Left ventricle myocardium inferior (tissue), 1 donor: ENCODE measurements at places on chromosomes 6 and 20. TPM values are rescaled to one million over a fixed set of nuclear protein-coding genes. Genes with fewer than 3 reads are reported as not detected.

DNA sequence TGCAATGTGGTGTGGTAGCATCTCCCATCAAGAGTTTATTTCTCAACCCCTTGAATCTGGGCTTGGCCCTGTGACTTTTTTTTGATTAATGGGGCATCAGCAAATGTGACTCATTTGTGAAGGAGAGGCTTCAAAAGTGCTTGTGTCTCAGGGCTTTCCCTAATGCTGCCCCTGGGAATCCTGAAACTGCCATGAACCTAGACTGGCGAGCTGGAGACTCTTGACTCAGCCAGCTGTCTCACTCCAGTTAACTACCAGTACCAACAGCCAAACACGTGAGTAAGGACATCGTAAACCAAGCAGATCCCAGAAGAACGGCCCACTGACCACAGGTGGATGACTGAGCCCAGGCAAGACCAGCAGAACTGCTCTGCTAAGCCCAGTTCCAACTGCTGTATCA lies 72.8 kb upstream of the ADTRP start:
- H3K4me3 ChIP-seq, result no peak overlapping the region
- H3K4me1 ChIP-seq, result peaks cover 6% of the 10 kb centered on the region
- no peaks in the 10 kb centered on the region for H3K36me3 ChIP-seq
- H3K27me3 ChIP-seq, result no peaks in the 10 kb centered on the region
- no peak overlapping the region for H3K27ac ChIP-seq

DNA sequence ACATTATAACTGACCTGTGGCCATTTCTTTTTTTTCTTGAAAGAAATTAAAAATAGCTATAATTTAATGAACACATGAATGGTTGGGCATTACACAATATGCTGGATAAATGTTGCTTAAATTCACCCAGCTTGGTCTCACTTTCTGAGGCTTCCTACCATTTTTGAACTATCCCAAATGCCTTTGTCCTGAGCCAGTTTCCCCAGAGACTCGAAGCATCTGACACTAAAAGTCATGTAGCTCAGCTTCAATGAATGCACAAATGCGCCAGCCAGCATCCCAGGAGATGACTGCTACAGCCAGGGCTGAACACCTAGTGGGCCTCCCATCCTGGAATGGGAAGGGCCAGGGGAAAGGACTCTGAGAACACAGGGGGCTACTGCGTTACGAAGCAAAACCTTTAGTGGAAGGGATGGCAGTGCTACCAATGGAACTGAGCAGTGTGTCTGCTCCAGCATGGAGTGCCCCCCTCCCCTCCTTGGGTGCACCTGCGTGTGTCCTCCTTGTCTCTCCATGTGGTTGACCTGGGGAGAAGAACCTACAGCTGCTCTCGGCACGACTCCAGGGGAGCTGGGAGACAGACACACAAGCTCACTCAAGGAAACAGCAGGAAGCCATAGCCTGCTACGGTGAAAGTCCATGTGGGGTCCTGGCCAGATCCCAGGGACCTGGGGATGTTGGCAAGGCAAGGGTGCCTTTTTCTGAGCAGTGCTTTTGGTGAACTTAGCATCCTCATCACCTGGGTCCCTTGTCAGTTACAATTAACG lies 60.9 kb downstream of the IRF4 start:
- no peak for DNase-seq
- no peaks in the 10 kb centered on the region for H3K4me1 ChIP-seq
- peaks cover 34% of the 10 kb centered on the region for H3K27me3 ChIP-seq
- no peaks in the 10 kb centered on the region for H3K36me3 ChIP-seq
- H3K27ac ChIP-seq, result no peak overlapping the region
- H3K4me3 ChIP-seq, result no peak overlapping the region

- DNase-seq, result no peak
- no peaks in the 10 kb centered on the region for H3K4me1 ChIP-seq
- peaks cover 5% of the 10 kb centered on the region for H3K36me3 ChIP-seq
- no peak overlapping the region for H3K27ac ChIP-seq
- no peaks in the 10 kb centered on the region for H3K27me3 ChIP-seq
- no peak overlapping the region for H3K4me3 ChIP-seq
Measured at GRCh38 chr20:18321976-18322950, 33.9 kb downstream of the ZNF133 start.

DNA sequence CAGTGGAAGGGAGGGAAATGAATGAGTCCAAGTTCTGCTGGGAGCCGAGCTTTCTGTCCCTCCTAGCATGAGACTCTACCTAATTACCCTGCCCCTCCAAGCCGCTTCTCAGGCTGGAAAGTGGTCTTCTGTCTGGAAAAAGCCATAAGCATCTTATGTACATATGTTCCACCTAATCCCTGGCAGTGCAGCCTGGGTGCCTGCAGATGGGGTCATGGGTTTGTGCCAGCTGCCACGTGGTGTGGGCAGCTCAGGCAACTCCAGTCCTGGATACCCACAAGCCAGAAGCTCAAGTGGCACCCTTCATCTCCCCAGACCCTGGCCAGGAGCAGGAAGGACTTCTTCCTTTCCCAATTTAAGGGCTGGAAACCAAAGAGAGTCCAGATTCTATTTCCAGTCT lies 253.1 kb downstream of the LY86 start:
- no peaks in the 10 kb centered on the region for H3K27me3 ChIP-seq
- H3K4me3 ChIP-seq, result no peak overlapping the region
- H3K4me1 ChIP-seq, result no peaks in the 10 kb centered on the region
- DNase-seq, result no peak

DNA sequence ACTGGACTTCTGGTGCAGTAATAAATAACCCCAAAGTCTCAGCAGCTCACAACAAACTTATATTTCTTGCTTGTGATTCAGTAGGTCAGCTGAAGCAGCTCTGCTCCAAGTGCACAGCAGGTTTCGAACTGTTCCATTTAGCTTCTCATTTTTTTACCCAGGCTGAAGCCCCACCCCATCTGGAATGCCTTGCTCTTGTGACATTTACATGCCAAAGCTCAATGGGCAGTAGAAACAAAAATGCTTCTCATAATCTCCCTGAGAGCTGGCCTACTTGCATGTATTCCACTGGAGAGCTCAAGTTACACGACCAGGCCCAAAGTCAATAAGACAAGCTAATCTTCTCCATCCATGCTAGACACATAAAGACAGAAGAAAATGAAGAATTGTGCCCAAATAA lies 165.2 kb downstream of the HAO1 start:
- no peaks in the 10 kb centered on the region for H3K36me3 ChIP-seq
- no peaks in the 10 kb centered on the region for H3K27me3 ChIP-seq
- no peaks in the 10 kb centered on the region for H3K4me1 ChIP-seq
- no peak overlapping the region for H3K27ac ChIP-seq
- H3K4me3 ChIP-seq, result no peak overlapping the region

DNA sequence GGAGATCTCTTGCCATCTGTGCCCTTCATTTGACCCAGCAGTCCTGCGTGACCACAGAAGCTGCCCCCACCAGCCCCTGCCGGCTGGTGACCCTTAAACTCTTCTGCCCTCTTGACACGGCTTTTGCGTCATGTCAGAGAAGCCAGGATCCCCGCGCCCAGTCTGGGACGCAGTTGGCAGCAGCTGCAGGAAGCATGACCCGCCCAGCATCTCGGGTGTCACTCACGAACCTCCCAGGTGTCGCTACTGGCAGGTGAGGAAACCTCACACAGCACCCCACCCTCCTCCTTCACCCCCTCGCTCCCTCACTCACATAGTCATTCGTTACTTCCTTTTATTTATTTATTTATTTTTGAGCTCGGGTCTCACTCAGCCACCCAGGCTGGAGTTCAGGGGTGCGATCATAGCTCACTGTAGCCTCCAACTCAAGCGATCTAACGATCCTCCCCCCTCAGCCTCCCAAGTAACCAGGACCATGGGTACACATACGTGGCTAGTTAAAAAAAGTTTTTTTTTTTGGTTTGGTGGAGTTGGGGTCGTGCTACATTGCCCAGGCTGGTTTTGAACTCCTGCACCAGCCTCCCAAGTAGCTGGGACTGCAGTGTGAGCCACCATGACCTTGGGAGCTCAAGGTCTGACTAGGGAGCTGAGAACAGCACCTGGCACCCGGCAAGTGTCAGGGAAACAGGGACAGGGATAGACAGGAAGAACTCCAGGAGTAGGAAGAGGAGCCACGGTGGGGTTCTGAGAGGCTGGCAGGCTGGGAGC lies 14.1 kb upstream of the SPDEF start:
- H3K27ac ChIP-seq, result no peak overlapping the region
- H3K4me1 ChIP-seq, result no peaks in the 10 kb centered on the region
- DNase-seq, result no peak
- no peak overlapping the region for H3K4me3 ChIP-seq

GRCh38 chr6:159687341-159687740 lies 5.7 kb downstream of the SOD2 start:
- H3K27me3 ChIP-seq, result no peaks in the 10 kb centered on the region
- DNase-seq, result no peak
- H3K36me3 ChIP-seq, result peaks cover 83% of the 10 kb centered on the region
- no peak overlapping the region for H3K27ac ChIP-seq

DNA sequence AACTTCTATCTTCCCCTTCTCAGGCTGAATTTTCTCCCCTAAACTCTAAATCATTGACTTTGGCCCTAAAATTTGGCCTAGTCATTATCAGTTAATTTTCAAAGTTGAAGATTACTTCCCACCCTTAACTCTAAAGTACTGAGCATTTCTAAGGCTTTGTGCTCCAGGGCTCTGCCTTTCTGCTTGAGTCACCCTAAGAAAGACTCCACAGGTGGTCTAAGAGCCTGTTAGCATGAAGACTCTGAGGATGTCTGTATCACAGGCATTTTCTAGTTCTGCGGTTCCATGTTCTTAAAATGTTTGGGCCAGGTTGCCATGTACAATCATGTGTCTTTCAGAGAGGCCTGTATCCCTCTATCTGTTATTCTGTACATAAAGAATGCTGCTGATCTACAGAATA lies 808.1 kb upstream of the MANEA start:
- DNase-seq, result no peak
- H3K27me3 ChIP-seq, result no peaks in the 10 kb centered on the region
- no peak overlapping the region for H3K27ac ChIP-seq
- no peaks in the 10 kb centered on the region for H3K4me1 ChIP-seq
- H3K36me3 ChIP-seq, result no peaks in the 10 kb centered on the region
- no peak overlapping the region for H3K4me3 ChIP-seq

GRCh38 chr6:10510592-10511367 lies 10.4 kb upstream of the GCNT2 start:
- H3K27me3 ChIP-seq, result no peaks in the 10 kb centered on the region
- DNase-seq, result peak; percentile 57
- H3K27ac ChIP-seq, result peak overlapping the region; percentile 88
- H3K4me3 ChIP-seq, result peak overlapping the region; percentile 29

GRCh38 chr6:69630767-69631166 lies 166.0 kb downstream of the LMBRD1 start:
- H3K27ac ChIP-seq, result no peak overlapping the region
- no peak for DNase-seq
- H3K4me1 ChIP-seq, result no peaks in the 10 kb centered on the region
- H3K36me3 ChIP-seq, result no peaks in the 10 kb centered on the region

- no peak for DNase-seq
- peaks cover 42% of the 10 kb centered on the region for H3K4me1 ChIP-seq
- no peaks in the 10 kb centered on the region for H3K27me3 ChIP-seq
- peaks cover 11% of the 10 kb centered on the region for H3K36me3 ChIP-seq
- H3K4me3 ChIP-seq, result peak overlapping the region; percentile 91
Measured at GRCh38 chr20:63573647-63574131, 350 bp downstream of the HELZ2 start.

Gene SYTL3
- total RNA-seq, result 11.2 TPM

Gene BFSP1
- 0.66 TPM for total RNA-seq

Gene PNPLA1
- total RNA-seq, result not detected

Gene TMEM244
- not detected for total RNA-seq

Gene KIAA1755
- 7.1 TPM for total RNA-seq
